ENCODE measurements at places on chromosomes 7 and 10.

DNA sequence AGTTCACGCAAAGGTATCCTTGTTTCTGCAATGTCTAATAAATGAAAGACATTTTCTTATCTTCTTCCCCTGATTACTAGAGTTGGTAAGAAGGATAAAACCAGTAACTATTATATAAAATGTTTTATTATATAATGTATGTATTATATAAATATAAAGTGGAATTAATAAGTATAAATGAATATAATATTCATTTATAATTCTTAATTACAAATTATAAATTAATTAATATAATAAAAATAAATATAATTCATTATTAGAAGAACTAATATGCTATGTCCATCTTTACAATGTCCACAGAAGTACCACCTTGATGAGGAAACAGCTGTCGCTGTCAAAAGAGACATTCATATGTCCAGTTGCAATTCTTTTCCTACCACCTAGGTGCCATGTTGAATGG lies 177.7 kb downstream of the GLI3 start:
- no peak for DNase-seq

- no peak for DNase-seq
Observed at GRCh38 chr10:73182568-73182967, 14.6 kb downstream of the FAM149B1 start.

- DNase-seq = no peak
Observed at GRCh38 chr10:44891721-44892120, 19.4 kb upstream of the TMEM72 start.

DNA sequence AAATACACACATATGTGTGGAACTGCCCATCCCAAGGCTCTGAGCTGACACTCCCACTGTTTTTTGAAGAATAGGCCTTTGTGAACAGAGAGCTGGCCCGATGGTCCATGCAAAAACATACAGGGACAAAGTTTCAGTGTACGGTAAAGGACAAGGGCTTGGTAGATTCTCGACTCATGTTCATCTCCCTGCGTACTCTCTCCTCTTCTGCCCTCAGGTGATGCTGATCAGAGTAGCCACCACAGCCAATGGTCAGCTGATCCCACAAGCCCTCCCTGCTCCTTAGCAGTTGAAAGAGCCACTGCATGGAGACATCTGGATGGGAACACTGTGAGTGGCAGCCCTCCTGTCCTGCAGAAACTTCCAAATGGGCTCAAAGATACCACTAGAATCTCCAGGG lies 23.1 kb upstream of the C10orf71 start:
- no peak for DNase-seq

- no peak for DNase-seq
Observed at GRCh38 chr10:79970062-79970461, 21.2 kb upstream of the SFTPD start.

- DNase-seq = no peak
Observed at GRCh38 chr7:78389022-78389421, 590.4 kb downstream of the PHTF2 start.

DNA sequence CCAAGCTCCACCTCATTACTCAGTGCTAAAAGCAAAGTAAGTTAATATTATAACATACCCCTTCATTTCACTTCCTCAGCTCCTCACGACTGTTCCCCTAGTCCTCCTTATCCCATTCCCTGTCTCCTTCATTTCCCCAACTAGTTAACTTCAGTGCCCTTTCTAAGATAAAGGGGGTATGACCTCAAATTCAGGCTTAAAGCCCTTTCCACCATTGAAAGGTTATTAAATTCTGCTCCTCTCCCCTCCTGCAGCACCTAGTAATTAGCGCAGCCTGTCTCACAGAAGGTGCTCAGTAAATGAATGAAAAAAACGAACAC lies 1.0 kb downstream of the CRPPA start:
- no peak for DNase-seq

GRCh38 chr7:114085313-114085591 lies 166.4 kb upstream of the PPP1R3A start:
- DNase-seq = no peak

DNA sequence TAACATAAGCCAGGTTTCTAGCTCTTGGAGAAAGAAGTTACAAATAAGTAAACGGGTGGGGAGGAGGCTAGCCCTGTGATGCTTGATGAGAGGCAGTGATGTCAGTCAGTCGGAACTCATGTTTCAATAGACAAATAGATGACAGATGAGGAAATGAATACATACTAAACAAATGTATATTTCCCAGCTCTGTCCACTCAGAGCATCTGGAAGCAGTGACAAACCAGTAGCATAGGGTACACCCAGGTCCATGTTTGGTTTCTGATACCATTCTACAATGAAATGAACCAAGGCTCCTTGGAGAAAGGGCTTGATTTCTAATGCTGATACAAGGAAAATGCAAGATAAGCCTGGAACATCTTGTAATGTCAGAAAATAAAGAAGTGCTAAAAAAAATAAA lies 30.6 kb downstream of the PODXL start:
- no peak for DNase-seq

DNA sequence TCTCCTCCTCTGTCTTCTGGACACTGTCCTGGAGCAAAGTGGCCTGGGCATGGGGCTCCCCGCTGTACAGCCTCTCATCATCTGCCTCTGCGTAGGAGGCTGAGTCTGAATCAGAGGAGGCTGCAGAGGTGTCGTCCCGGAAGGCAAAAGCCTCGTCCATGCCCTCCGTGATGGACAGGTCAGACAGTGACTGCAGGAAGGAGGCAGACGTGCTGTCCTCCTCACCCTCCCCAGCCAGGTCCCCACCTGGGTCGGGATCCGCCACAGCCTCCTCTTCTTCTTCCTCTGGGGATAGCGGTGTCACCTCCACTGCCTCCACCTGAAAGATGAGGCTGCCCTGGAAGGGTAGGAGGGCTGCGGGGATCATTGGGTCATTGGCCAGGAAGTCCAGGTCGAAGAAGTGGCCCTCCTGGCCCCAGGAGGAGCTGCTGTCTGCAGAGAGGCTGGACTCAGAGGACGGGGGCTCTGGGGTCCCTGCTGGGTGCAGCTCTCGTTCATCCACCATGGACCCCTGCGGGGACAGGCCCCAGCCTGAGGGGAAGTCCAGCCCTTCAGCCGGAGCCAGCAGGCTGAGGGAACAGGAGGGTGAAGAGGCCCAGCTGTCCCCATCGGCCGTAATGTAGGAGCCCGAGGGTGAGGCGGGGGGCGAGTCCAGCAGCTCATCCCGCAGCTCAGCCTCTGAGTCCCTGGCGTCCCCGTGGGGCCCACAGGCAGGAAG lies 3.7 kb downstream of the NACAD start:
- DNase-seq = no peak

DNA sequence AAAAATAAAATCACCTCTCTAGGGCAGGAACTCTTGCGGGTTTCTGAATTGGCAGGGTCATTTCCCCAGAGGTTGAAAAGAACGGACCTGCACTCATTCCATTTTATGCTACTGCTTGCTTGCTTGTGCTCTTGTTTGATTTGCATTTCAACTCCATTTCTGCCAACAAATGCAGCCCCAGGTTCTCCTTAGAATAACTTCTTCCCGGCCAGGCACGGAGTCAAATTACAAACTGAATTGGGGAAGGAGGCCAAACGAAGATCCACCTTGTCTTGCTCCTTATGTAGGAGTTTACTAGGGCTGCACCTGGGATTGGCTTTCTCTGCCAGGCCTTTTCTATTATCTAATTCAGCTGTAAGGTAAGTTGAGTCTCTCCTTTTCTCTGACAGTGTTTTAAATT lies 79.6 kb downstream of the HGF start:
- DNase-seq = no peak

DNA sequence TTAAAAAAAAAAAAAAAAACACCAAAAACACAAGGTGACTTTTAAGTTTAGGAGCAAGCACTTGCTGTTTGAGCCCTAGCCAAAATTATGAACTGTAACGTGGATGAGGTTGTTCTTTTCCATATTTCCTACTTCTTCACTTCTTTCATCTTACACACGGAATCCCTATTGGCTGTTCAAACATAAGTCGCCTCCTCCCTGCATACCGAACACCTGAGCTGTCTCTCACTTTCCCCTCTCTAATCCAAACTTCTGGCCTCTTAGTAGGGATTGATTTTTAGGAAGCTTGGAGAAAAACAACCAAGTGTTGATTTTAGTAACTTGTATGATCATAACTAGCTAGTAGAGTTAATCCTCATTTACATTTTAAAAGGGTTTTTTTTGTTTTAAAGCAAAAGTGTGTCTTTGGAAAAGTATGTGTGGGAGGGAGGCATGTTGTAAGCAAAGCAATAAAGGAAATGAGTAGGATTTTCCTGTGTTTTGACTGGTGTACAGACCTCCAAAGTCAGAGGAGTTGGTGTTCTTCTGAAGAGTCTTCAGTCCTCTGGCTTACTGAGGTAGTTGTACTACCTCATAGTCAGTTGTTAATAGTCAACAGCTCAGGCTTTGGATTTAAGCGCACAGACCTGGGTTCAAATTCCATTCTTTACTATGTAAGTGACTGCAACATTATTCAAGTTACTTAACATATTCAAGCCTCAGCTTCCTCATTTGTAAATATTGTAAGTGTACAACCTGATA lies 39.3 kb downstream of the RABGEF1 start:
- no peak for DNase-seq

GRCh38 chr7:131234719-131235488 lies 92.8 kb upstream of the MKLN1 start:
- no peak for DNase-seq

DNA sequence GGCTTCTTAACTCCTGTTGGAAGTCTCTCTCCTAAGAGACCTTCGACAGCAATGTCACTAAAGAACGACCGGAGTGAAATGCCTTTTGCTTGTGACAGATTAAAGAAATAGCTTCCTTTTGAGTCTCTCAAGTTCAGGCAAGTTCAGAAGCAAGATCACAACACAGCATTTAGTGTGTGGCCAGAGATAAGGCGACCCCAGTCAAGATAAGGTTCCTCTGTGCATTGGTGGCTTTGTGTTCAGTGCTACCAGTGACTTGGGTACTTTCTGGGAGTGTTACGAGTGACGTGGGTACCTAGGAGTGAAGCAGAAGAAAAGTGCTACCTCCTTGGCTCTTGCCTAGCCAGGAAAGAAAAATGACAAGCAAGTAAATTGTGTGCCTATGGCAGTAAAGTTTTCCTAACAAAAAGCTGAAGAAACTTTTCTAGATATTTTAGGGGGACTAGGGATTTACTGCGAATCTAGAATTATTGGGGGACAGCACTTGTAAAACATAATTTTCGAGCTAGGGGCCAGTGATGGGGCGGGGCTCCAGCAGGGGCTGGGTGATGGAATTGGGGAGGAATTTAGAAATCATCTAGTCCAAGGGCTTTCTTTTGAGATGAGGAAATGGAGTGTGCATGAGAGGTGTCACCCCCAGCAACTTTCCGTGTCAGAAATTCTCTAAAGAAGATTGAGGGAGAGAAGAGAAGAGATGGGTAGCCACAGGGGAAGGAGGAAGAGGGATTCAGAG lies 191.9 kb upstream of the LYZL2 start:
- no peak for DNase-seq

DNA sequence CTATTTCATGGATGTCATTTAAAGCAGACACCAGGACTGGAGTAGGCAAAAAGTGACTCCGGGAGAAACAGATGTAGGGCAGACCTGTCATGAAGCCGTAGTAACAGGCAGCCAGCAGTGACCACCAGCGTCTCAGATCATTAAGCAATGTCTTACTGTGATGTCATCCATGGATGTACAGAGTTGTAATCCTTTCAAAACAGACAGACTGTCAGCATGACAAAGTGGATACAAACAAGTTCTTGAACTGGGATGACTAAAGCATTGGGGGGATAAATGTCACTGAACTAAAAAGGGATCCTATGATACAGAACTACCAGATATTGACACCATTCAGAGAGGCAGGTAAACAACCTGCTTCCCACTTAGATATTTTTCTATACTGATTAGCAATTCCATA lies 675.5 kb downstream of the PARD3 start:
- peak; percentile 11 for DNase-seq

DNA sequence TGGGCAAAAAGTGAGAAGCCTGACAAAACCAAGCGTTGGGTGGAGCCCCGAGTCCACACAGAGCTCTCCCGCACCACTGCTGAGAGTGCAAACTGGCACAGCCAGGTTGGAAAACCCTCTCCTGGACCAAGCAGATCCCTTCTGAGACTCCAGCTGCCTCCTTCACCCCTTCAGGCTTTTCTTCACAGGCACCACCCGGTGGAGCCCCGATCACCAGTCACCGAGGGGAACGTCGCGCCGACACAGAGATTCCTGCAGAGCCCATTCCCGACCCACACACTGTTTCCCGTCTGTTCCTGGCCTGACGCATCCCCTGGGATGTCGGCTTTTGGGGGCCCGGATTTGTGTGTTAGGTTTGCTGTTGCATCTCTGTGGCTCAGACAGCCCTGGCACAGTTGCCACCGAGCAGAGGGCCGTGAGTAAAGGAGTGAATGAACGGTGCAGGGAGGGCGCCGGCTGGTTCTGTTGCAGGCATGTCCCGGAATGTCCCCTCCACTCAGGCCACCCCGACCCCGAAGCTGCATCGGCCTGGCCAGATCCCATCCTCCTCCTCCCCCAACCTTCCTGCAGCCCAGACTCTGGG lies 51.0 kb upstream of the INPP5A start:
- DNase-seq = no peak

DNA sequence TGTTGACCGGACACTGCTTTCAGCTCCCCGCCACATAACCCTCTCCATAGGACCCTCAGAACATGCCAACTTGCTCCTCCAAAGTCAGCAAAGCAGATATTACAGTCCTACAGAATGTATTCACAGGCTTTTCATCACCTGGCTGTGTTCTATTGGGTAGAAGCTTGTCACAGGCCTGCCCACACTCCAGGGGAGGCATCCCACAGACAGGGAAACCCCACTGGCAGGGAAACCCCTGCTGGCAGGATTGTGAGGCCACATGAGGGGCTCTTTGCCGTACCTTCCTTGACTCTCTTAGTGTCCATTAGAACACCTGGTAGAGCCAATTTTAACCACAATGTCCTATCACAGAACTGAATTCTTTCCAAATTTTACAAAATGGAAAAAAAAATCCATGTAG lies 344.2 kb upstream of the MGMT start:
- DNase-seq = no peak

DNA sequence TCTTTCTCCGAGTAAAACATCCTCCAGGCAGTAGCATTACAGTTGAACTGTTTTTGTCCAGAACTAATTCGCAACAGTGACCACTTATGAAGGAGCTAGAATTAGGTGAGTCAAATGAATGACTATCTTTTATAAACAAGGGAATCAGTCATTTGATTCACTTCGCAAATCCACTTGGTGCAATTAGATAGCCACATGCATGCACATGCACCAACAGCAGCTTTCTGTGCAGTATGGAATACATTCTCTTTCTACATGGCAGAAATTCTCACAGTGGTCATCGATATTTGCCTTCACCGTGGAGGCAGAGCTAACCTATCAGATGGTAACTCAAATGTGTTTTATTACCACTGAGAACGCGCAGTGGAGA lies 118.8 kb downstream of the CDK6 start:
- DNase-seq = no peak

Measured in fibroblast of gingiva (primary cell).